ENCODE measurements at places on chromosomes 11 and 22. TPM values are rescaled to one million over a fixed set of nuclear protein-coding genes. Genes with fewer than 3 reads are reported as not detected.

Gene LGR4
- total RNA-seq, result 52.4 TPM

Gene KBTBD4
- total RNA-seq, result 18.8 TPM

Gene CRKL
- total RNA-seq, result 24.6 TPM

Gene TEX12
- total RNA-seq, result not detected

Gene KCNJ11
- 0.39 TPM for total RNA-seq

Gene MIOX
- total RNA-seq, result 0.09 TPM
